ENCODE measurements at places on chromosomes 5 and 9.

DNA sequence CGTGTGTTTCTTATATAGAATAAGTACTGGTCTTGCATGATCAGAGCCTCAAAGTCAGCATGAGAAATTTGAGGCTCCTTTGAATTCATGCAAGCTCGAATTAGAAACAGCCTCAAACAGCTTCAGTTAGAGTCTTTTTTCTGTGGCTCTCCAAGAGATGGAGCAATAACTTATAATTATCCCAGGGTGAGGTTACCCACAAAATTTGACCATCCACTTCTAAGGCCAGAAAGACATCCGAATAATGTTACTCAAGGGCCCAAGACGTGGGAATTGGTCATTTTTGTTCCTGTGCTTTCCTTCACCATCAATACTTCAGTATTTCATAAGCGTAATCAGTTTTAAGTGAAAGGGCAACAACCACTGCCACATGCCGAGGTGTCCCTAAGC, 89.7 kb downstream of the DAPK1 start:
- no peak for DNase-seq

GRCh38 chr9:137772281-137772873, 105.2 kb upstream of the CACNA1B start:
- no peak for DNase-seq

- DNase-seq: no peak
These were observed 165.5 kb downstream of the CACNA1B start for GRCh38 chr9:138043061-138043410.

DNA sequence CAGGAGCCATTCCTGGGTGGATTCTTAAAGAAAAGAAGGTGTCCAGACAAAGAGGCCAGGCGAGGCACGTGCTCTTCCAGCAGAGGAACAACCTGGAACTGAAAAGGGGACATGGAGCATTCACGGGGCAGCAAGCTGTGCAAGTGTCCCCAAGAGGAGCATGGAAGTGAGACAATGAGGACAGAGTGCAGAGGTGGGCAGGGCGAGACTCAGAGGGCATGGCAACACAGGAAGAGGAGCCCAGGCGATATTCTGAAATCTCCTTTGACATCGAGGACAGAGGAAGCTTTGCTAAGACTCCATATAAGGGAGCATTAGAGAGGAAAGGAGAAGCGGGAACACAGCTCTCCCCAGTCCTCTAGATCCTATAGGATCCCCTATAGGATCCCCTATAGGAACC, 29.4 kb upstream of the SPATA31E1 start:
- peak; percentile 19 for DNase-seq

- DNase-seq: no peak
These were observed 243.5 kb downstream of the ENC1 start for GRCh38 chr5:74396913-74397622.

- DNase-seq: no peak
These were observed 43.8 kb upstream of the GOLPH3 start for GRCh38 chr5:32217886-32218396.

DNA sequence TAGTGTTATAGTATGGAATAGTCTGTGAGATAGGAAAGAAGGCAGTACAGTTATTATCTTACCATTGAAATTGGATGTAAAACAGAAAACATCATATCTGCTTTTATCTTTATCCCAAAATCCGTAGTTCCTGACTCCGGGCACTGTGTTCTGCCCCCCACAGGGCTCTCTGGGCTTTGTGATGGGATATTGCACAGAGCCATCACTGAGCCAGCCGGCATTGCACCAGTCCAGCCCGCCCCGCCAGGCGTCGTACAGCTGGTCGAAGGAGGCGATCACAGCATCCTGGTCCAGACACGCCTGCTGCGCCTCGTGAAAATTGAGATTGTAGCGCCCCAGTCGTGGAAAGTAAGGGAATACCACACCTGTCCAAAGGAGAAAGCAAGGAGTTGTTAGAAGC, 76.4 kb downstream of the HAPLN1 start:
- no peak for DNase-seq

DNA sequence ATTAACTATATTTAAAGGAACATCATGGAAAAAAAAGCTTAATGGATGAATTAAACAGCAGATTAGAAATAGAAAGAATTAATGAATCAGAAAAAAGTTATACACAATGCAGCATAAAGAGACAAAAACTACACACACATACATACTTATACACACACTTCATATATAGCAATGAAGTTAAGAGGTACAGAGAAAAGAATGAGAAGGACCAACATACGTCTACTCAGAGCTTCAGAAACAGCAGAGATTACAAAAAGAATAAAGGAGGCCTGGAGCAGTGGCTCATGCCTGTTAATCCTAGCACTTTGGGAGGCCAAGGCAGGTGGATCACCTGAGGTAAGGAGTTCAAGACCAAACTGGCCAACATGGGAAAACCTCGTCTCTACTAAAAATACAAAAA, 133.9 kb upstream of the TNPO1 start:
- no peak for DNase-seq

- no peak for DNase-seq
These were observed 772 bp upstream of the TARS1 start for GRCh38 chr5:33439905-33440481.

- DNase-seq: no peak
These were observed 34.2 kb downstream of the MARCHF6 start for GRCh38 chr5:10387690-10388089.

GRCh38 chr5:107224272-107224671, 446.5 kb downstream of the EFNA5 start:
- no peak for DNase-seq
